ENCODE measurements at places on chromosomes 1 and 21.

- no peak for DNase-seq
These were observed 338 bp downstream of the ACAP3 start for GRCh38 chr1:1307261-1307922.

GRCh38 chr1:61082311-61083012, at the start of gene NFIA:
Gene NFIA (plus strand): TSS chr1:61082561.
- no peak for DNase-seq

DNA sequence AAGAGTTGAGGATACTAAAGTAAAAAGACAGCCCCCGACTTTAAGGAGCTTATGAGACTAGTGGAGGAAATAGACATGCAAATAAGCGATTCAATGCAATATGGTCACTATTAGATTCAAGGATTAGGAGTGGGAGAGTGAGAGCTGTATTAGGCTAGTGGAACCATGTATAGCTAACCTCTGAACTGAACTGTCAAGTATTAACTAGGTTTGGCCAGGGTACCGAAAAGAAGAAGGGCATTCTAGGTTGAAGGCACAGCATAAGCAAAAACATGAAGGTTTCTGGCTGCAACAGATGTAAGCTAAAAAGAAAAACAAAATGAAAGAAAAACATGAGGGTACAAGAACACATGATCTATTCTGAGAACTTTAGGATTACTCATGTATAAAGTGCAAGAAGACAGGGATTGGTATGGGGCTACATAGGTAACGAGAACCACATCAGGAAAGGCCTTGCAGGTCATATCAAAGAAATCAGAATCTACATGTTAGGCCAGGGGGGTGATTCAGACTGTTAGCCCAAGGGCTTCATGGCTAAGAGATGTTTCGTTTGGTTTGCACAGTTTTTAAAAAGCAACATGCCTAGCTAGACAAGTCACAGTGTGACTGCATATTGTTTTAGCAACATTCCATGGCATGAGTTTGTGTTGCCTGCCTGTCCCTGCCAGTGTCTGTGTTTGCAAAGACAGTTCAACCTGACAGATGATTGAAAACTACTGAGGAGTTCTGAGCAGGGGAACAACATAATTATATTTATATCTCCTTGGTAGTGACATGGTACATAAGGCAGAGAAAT, 54.4 kb upstream of the HAO2 start:
- no peak for DNase-seq

GRCh38 chr1:157831968-157832626, 9.5 kb downstream of the CD5L start:
- DNase-seq: no peak

DNA sequence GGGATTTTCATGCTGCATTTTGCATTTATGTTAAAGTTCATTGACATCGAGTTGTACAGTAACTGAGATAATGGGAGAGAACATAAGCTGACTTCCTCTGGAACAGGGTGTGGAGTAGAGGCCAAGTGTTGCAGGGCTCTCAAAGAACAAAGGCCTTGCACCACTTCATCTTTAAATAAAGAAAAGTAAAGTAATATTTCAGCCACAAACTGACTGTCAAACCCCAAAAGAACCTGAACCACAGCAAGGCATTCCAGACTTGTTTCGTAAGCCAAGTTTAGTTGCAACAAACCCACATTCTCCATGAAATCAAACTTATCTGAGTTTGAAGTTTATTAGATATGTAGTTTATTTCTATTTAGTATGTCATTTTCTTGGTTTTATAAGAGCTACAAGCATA, 19.1 kb upstream of the HMGCS2 start:
- no peak for DNase-seq

GRCh38 chr1:39105841-39106765, 80.0 kb downstream of the NDUFS5 start:
- DNase-seq: no peak

- DNase-seq: no peak
These were observed 964.1 kb downstream of the TTLL7 start for GRCh38 chr1:83034851-83035250.

GRCh38 chr1:85438353-85438752, 26.6 kb downstream of the DDAH1 start:
- DNase-seq: no peak
